Suppressor macrophage (primary cell): ENCODE measurements at places on chromosomes 3 and 15.

DNA sequence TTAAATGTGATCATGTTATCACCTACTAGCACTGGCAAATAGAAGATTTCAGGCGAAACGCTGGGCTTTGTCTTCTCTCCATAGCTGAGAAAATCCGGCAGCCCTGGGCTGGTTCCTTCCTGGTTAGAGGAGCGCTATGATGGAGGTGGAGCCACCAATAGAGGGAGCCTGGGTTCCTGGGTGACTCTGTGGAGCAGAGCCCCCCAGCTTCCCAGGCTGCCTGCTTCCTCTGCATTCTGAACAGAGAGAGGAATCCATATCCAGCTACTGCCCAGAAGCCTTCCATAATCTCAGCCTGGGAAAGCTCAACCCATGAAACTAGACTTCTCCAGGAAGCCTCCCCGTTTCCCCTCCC is 32.6 kb upstream of the IQSEC1 start:
- no peak for DNase-seq

- no peak for DNase-seq
Measured at GRCh38 chr15:81929557-81929956, 116.3 kb downstream of the MEX3B start.

- DNase-seq, result peak; percentile 16
Measured at GRCh38 chr3:8743021-8743601, 9.5 kb downstream of the CAV3 start.

DNA sequence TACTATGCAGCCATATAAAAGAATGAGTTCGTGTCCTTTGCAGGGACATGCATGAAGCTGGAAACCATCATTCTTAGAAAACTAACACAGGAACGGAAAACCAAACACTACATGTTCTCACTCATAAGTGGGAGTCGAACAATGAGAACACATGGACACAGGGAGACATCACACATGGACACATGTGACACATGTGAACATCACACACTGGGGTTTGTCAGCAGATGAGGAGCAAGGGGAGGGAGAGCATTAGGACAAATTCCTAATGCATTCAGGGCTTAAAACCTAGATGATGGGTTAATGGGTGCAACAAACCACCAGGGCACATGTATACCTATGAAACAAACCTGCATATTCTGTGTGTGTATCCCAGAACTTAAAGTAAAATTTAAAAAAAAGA is 408.0 kb downstream of the EPHB1 start:
- no peak for DNase-seq

GRCh38 chr3:193865896-193866480 is 270.0 kb upstream of the HES1 start:
- no peak for DNase-seq

GRCh38 chr15:75694241-75695182 is 18.1 kb downstream of the CSPG4 start:
- peak; percentile 47 for DNase-seq
